Activated CD4-positive, alpha-beta T cell treated with anti-CD3 and anti-CD28 coated beads, Interleukin-10, Interleukin-2, amounts not matched to agents 100 ng/mL and 50 ng/mL, durations not matched to agents 16 hours and 8 hours (primary cell): ENCODE measurements at places on chromosomes 5 and 9.

DNA sequence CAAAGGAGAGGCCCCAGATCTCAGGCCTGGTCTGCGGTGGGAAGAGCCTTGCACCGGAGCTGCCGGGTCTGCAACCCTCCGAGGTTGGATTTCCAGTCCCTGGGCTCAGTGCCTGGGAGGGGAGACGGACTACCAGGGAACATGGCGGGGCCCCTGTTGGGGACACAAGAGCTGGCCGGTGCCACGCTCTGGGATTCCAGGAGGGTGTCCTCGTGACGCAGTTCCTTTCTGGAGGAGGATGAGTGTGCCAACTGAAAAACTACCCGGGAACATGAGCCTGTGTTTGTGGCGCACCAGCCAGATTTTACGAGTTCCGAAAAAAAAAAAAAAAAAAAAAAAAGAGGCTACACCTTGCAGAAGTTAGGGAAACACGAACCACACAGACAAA lies 9.0 kb downstream of the NRARP start:
- no peak for DNase-seq

DNA sequence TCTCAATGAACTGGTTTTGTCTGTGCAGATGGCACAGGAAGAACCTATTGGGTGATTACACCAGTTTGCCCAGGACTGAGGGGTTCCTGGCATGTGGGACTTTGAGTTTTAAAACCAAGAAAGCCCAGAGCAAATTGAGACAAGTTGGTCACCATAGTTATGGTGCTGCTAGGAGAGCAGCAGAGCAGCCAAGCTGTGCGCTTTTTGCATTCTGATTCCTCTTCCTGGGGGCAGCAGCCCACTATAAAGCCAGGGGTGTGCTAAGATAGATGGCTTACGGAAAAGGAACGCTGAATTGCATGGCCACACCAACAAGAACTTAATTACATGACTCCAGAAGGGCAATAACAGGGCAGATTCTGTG lies 49.7 kb downstream of the TIMD4 start:
- DNase-seq: no peak

- DNase-seq: no peak
Measured at GRCh38 chr5:59792983-59793585, 100.4 kb downstream of the PDE4D start.

- no peak for DNase-seq
Measured at GRCh38 chr5:163172540-163173338, 264.7 kb upstream of the CCNG1 start.

DNA sequence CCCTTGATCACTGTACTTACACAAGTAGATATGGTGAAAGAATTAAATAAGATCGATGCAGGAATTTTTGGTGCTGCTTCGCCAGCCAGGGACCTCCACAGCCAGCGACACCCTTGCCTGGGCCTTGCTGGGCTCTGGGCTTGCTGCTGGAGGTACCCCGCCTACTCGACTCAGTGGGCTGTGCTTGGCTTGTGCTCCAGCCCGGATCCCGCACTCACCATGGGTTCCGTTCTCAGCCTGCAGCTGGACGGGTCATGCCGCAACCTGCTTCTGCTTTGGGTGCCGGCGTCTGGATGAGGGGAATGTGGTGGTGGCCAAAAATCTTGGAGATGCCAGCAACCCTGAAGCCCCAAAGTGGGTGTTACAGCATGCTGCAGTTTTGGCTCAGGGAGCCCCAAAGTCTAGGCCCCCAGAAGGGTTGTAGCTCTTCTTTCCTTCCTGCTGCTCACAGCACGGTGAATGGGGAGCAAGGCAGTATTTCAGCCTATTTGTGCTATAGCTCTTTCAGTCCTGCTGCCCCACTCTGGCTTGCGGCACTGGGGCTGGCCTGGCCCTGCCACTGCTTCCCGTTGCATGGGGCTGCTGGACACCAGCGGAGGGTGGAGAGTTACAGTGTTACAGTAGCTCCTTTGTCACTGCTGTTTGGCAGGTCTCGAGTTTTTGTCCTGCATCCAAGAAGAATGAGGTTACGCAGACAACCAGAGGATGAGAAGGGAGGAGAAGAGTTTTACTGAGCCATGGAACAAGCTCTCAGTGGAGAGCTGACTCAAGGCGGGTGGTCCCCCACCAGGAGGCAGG lies 48.0 kb downstream of the TARS1 start:
- DNase-seq: no peak

DNA sequence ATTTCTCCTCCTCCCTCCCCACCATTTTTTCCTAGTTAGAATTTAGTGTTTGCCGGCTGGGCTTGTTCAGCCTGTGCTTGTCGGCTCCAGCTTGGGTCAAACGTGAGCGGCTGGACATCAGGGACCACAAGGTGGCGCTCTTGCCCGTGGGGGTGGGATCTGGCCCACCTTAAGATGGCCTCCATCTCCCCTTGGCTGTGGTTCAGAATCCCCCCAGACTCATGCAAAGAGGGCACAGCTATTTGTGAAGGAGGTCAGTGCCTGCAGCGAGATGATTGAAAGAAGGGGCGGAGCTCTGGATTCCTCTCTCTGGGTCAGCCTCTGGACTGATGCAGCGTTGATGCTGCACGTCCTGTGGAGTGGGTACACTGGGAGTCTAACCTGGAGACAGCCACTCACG lies 283.3 kb upstream of the TUT7 start:
- DNase-seq: peak; percentile 15

- no peak for DNase-seq
Measured at GRCh38 chr5:127031147-127031862, 947 bp upstream of the MARCHF3 start.

DNA sequence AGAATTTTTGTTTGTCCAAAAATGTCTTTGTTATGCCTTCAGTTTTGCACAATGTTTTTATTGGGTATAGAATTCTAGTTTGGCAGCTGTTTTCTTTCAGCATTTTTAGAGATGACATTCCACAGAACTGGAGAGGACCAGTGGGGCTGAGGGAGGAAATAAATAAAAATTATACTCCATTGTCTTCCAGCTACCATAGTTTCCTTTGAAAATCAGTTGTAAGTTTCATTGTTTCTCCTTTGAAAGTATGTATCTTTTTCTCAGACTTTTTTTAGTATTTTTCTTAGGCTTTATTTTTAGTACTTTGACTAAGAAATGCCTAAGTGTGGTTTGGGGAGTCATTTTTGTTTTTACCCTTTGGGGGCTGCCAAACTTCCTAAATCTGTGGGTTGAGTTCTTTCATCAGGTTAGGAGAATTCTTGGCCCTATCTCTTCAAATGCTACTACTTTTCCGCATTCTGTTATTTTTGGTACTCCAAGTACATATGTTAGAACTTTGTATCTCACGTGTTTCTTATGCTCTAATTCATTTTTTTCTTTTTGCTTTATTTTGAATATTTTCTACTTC lies 15.2 kb upstream of the FBLL1 start:
- DNase-seq: no peak

GRCh38 chr9:84432746-84433145 lies 92.2 kb upstream of the SLC28A3 start:
- DNase-seq: no peak

DNA sequence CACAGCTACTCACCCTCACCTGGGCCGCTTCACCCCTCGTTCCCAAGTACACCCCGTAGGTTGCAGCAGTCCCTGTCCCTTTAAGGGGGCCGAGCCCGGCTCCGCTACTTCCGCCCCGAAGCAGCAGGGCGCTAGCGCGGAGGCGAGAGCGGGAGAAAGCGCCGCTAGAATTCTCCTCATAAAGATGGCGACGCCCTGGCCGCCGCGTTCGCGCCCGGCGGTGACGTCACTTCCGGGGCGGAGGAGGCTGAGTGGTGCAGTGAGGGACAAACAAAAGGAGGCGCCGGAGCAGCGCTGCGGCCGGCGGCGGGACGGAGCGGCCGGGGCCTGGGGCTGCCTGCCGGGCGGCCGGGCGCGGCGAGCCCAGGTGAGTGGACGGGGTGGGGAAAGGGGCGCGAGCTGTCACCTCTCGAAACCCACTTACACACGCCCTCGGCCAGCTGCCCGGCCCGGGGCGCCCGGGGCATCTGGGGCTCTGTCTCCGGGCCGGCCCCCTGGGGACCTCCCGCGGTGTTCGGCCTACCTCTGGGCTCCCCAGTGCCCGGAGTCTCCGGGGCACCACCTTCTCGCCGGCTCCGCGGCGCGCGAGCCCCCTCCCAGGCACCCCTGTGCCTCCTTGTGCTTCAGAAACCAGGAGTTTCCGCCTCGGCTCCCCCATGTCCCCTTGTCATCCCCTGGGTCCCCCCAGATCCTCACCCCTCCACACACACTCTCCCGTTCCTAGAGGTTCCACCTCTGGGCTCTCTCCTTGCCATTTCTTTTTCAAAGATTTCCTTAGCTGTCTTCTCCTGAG lies at the start of the genes KYAT1 and LRRC8A:
TSS of gene KYAT1 (minus strand) at position 67 of the 793 bp plus-strand sequence. CDS start 36,545 bp downstream, outside the sequence.
TSS of gene LRRC8A (plus strand) at position 250 of the 793 bp plus-strand sequence. CDS start 25,032 bp downstream, outside the sequence.
- peak; percentile 99 for DNase-seq

- DNase-seq: peak; percentile 45
Measured at GRCh38 chr9:129889122-129889940, 54.1 kb downstream of the USP20 start.

GRCh38 chr5:137708796-137709559 lies 26.9 kb downstream of the KLHL3 start:
- no peak for DNase-seq

DNA sequence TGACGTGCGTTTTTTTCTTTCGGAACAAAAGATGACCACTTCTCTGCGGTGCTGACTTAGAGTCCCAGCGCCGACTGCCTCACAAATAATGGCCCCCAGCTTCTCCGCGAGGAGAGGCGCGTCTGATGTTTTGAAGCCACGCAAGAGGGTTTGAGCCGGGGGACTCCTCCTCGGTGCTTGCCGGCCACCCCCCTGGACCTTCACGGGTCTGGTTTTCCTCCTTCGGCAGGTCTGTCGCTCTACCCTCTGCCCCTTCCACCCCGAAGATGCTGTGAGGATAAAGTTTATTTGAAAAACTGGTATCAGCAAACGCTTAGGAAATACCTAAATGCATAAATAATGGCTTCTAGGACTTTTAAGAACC lies 584 bp downstream of the USP20 start:
- DNase-seq: no peak

GRCh38 chr9:91289244-91289643 lies 72.5 kb downstream of the AUH start:
- no peak for DNase-seq

- DNase-seq: no peak
Measured at GRCh38 chr5:135826994-135827671, 7.3 kb upstream of the SLC25A48 start.

- no peak for DNase-seq
Measured at GRCh38 chr5:178424810-178425177, 165.4 kb downstream of the COL23A1 start.

- DNase-seq: no peak
Measured at GRCh38 chr9:34796924-34797323, 87.0 kb upstream of the CCL21 start.
